ACHN (cell line): ENCODE measurements at places on chromosomes 2 and 18.

GRCh38 chr2:202555356-202555755 lies 79.4 kb upstream of the FAM117B start:
- no peak for DNase-seq

DNA sequence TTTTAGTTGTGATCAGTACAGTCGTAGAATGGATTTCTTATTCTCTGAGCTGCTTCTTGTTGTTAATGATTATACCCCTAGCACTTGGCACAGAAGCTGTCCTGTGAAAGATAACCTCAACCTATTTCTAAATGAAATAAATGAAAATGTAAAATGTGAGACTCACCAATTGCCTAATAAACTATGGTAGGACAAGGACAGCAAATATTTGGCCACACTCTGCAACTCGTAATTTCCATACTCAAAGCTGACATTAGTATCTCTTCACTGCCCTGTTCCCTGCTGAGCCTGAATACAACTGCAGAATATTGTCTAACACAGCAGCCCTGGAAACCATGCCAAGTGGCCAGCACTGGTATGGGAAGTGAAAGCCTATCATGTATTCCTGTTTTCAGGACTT lies 34.5 kb downstream of the TMEM182 start:
- no peak for DNase-seq

DNA sequence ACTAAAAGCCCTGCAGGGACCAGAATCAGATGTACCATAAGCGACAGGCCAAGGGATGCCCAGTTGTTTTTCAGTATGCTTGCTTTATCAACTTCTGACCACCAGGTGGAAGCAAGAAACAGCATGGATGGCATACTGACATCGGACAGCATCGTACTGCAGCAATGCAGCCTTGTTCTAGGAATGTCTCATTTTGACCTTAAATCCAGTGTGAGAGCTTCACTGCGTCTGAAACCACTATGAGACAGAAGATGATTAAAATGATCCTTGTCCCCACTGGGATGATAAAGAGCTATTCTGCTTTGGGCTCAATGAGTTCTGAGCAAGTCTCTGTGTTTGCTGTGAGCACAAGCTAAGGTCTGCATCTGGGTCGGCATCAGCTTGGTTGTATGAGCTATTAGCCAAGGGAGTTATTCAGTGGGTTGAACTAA lies 54.3 kb downstream of the CDK15 start:
- peak; percentile 76 for DNase-seq

- no peak for DNase-seq
These were observed at the start of gene NETO1 for GRCh38 chr18:72867746-72868584. Gene NETO1 (minus strand): TSS chr18:72867987. CDS start chr18:72867291, 696 bp downstream.

DNA sequence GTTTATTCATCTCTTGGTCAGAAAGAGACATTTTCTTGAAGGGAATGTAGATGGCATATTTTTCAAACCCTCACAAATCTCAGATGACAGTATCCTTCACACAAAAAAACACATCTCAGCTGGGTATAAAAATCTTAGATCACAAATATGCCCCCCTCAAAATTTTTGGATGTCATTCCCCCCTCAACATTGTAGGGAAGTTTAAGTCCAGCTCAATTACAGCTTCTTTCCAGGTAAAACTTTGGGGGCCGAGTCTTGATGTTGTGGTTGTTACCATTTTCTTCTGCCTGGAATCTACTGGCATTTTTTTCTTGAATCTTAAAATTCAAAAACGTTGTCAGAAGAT lies 46.1 kb downstream of the HDAC4 start:
- DNase-seq: no peak

- no peak for DNase-seq
These were observed 18.7 kb downstream of the C2orf92 start for GRCh38 chr2:97688062-97688827.

- DNase-seq: no peak
These were observed 209.4 kb upstream of the CXCR4 start for GRCh38 chr2:136327162-136327852.

GRCh38 chr18:5294457-5295230 lies 882 bp downstream of the ZBTB14 start:
- DNase-seq: peak; percentile 50

DNA sequence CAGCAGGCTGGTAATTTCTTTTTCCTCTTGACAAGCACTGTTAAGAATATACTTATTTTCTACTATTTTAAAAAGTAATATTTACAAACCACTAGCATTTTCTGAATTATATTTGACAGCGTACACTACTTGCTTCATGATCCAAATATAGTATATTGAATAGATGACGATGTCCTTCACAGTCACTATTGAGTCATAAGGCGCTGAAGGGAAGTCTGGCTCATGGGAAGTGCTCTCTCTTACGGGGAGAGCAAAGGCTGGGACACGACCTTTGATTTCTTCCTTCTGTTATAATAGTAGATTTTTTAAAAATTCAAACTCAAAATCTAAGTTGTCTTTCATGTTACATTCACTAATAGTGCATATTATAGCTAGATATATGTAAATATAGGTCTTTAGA lies 357.1 kb downstream of the SOCS6 start:
- DNase-seq: no peak

GRCh38 chr2:21412944-21413443 lies 289.2 kb downstream of the TDRD15 start:
- no peak for DNase-seq

- DNase-seq: peak; percentile 38
These were observed 14.6 kb upstream of the RIT2 start for GRCh38 chr18:43129946-43130524.

DNA sequence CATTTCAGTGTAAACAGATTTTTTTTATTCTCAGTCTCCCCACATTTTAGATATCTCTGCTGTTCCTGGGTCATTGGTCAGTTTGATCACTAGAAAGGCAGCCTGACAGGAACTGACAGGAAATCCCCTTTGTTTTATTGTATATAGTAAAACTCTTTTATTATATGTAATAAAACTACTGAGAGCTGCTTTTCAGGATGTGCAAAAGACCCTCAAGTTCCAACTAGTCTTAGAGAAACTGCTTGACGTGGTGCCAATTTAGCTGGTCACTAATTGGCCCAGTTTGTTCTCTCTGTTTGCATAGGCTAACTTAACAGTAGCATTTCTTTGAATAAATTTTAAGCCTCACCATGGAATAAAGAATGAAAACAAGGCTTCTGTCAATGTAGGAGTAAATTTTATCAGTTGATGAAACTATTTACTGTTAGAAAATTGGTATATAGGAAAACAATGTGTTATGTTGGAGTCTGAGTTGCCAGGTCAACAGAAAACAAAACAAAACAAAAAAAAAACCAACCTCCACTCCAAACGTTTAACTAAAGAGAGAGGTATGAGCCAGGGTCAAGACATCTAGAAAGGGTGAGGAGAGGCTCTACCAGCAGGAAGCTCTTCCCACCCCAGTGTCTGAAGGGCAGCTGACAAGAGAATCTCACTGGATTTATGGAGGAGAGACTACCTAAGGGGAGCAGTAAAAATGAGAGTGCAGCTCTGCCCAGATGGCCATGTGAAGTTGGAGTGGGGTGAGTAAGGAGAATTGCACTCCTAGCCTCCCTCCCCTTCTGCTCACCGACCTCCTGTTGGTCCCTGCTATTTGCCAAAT lies 184.6 kb downstream of the ST6GAL2 start:
- DNase-seq: no peak

GRCh38 chr18:6434987-6435709 lies 20.4 kb upstream of the L3MBTL4 start:
- DNase-seq: no peak

DNA sequence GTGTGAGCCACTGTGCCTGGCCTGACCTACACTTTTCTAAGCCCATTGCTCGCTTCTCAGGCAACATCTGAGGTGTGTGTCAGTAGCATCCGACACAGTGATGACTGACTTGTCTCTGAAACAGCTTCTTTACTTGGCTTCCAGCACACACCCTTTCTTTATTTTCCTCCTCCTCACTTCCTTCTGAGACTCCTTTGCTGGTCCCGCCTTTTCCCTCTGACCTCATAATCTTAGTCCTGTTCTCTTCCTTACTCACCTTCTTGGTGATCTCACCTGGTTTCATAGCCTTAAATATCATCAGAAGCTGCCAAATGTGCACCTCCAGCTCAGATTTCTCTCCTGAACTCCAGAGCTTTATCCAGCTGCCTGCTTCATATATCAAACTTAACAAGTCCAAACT lies 66.6 kb upstream of the PELI1 start:
- no peak for DNase-seq

- DNase-seq: peak; percentile 21
These were observed 7.8 kb upstream of the DYNC2LI1 start for GRCh38 chr2:43766006-43766405.

GRCh38 chr2:74551530-74551929 lies 2.2 kb downstream of the LOXL3 start:
- no peak for DNase-seq

DNA sequence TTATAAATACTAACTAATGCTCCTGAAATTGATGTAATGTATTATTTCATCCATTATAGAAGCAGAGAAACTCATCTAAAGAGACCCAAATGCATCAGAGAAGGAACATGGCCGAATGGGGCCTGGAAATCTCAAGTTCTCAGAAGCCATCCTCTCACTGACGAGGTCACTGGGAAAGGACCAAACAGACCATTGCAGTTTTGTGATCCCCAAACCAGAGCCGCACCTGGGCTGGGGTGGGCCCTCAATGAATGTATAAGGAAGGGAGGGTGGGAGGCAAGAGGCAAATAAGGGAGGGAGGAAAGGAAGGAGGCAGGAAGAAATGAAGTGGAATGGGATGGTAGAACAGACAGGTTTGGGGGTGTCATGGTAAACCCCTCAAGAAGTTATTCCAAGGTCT lies 245.3 kb upstream of the ID2 start:
- DNase-seq: no peak

- DNase-seq: no peak
These were observed 204.4 kb downstream of the NCKAP5 start for GRCh38 chr2:133363884-133364283.

DNA sequence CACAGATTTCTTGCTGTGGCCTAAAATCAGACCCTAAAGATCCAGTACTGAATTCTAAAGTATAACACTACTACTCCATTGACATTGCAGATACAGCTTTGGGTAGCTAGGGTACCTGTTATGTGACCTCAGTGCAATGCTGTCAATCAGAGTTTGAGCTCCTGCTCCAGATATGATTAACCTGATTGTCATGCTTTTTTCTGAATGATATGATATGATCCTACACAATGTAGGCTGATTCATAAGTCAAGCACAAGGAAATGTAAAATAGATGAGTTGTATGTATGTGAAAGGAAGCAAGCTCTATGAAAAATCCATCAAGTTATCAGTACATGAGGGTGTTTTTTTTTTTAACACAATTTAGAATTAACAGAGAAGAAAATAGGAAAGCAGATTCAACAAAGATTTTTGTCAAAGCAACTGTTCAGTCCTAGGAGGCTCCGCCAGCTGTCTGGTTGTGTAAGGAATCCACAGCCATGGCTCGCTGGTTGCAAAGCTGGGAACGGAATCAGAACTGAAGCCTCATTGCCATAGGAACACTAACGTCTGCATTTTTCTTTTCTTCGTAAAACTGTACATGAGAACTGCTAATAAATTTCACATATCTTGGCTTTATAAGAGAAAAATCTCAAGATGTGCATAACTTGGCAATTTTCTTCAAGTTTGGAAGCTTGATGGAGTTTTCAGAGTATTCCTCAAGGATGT lies 52.9 kb downstream of the NR4A2 start:
- DNase-seq: no peak

- peak; percentile 80 for DNase-seq
These were observed 207.4 kb downstream of the ARL6IP6 start for GRCh38 chr2:152925547-152926448.

DNA sequence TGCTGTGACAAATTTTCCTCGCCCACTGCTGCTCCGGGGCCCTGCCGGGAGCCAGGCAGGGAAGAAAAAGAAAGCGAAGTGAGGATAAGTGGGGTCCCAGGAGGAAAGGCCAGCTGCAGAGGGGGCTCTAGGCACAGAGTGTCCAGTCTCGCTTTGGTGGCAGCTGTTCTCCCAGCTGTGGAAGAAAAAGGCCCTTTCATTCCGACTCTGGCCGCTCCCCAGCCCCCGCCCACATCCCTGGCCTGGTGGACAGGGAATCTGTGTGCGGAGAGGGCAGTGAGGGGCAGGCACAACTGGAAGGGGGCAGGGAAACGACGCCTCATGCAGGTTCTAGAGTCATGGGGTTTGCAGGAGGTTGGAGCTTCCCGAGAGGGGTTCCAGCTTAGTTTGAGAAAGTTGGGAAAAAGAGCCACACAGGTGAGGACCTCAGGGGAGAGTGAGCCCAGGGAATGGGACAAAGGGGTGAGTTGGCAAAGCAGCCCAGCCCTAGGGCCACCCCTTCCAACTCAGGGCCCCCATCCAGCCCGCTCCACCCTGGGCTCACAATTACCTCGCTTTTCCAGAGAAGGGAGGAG lies 1.8 kb downstream of the RTKN start:
- DNase-seq: no peak
